ENCODE measurements at places on chromosomes 4 and X.

- DNase-seq: no peak
These were observed 217.3 kb upstream of the GK2 start for GRCh38 chr4:79625361-79625760.

GRCh38 chrX:13511944-13512330 lies 57.5 kb upstream of the EGFL6 start:
- DNase-seq: no peak

DNA sequence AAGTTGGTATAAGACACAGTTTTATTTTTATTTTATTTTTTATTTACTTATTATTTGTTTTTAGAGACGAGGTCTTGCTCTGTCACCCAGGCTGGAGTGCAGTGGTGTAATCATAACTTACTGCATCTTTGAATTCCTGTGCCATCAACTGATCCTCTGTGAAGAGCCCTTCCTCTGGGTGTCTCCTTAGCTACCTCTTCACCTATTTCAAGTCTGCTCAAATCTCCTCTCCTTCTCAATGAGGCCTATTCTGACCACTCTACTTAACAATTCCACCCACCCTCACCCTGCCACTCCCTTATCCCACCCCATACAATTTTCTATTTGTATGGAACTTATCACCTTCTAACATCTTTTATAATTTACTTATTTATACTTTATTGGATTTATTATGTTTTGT lies 183.4 kb downstream of the PPP3CA start:
- no peak for DNase-seq

DNA sequence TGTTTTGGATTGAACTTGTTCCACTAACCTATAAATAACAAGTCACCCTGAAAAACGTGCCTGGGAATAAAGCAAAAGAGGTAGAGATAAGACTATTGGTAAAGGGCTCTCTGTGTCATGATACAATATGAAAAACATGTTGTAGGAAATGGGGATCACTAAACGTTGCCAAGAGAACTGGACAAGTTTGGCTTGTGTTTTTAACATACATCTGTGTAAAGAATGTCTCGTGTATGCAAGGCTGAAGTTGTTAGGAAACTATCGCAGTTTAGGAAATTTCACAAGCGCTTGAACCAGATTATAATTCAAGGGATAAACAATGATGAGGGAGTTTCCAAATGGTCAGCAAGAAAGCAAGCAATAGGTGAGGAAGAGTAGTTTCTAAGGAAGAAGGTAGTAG lies 655.8 kb downstream of the PCDH7 start:
- DNase-seq: no peak

GRCh38 chrX:152991123-152991522 lies 2.8 kb downstream of the PNMA5 start:
- no peak for DNase-seq

DNA sequence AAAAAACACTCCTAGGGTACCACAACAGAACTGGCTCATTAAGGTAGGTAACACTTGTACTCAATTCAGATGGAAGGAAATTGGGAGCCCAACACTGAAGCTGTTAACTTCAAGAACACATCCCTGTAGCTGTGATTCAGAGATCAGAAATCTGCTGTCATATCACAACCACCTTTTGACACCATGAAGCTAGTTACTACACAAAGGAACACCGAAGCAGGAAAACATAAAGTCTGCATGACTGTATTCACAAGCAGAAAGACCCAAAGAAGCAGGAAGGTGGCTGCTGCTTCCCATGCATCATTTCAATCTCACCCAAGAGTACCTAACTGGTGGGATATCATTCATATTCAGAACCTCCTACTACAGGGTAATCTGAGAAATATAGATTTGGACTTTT lies 7.7 kb downstream of the SMIM10L2A start:
- DNase-seq: no peak
